ENCODE measurements at places on chromosomes 5 and 9.

GRCh38 chr5:76050134-76050533 lies 33.0 kb upstream of the SV2C start:
- DNase-seq, result no peak

DNA sequence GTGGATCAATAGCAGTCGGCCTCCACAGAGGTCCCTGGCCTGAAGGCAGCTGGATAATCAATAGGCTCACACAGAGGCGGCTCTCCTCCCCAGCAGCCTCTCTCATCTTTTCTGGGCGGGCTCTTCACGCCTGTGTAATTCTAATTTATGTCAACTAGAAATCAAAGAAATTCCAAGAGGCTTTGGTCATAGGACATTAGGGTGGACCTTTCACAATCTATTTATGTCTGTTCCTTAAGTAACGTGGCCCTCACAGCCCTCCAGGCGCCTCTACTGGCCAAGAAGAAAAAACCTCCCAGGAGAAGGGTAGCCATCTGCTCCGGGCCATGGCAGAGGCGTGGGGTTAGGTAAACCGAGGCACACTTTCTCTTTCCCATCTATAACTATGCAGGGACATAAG lies 205.1 kb upstream of the EFNA5 start:
- no peak for DNase-seq

- no peak for DNase-seq
Observed at GRCh38 chr5:38716516-38716915, 129.3 kb upstream of the OSMR start.

- DNase-seq, result no peak
Observed at GRCh38 chr5:67317603-67318002, 121.0 kb upstream of the CD180 start.

DNA sequence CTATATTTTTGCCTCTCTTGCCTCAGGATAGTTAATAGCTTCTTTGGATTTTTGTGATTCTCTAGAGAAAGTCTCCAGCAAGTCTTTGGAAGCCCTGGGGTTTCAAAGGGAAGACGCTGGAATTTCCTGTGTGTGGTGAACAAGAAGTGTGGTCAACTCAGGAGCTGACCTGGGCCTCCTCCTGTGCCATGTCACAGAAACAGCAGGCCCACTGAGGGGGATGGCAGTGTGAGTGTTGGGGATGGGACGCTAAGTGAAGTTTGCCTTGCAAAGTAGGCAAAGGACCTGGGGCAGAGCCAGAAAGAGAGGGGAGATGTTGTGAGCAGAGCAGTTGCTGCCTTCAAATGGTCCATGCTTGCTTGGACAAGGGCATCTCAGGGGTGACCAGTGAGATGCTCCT lies 226.3 kb downstream of the DMRT2 start:
- no peak for DNase-seq

- DNase-seq, result no peak
Observed at GRCh38 chr5:98768960-98769209, 4.6 kb upstream of the RGMB start.

- DNase-seq, result no peak
Observed at GRCh38 chr5:107402434-107403227, 268.1 kb downstream of the EFNA5 start.

GRCh38 chr5:179263391-179264052 lies 81.7 kb downstream of the ADAMTS2 start:
- no peak for DNase-seq

- no peak for DNase-seq
Observed at GRCh38 chr9:69970001-69970533, 73.6 kb upstream of the MAMDC2 start.

DNA sequence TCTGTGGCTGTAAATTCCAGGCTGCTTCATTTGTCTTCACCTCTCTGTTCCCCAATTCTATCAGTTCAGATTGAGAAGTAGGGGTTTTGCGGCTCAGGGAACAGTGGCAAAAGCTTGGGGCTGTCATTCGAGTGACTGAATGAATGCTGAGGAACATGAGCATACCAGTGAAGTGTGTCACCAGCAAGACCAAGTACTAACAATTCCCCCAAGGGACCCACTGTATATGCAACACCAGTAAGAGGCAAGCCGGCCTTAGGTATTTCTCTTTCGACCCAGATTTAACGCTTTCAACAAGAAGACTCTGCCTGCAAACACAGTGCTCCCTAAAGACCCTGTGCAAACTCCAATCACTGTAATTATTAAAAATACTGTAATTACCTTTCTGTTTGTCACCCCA lies 25.8 kb downstream of the KLHL3 start:
- no peak for DNase-seq

DNA sequence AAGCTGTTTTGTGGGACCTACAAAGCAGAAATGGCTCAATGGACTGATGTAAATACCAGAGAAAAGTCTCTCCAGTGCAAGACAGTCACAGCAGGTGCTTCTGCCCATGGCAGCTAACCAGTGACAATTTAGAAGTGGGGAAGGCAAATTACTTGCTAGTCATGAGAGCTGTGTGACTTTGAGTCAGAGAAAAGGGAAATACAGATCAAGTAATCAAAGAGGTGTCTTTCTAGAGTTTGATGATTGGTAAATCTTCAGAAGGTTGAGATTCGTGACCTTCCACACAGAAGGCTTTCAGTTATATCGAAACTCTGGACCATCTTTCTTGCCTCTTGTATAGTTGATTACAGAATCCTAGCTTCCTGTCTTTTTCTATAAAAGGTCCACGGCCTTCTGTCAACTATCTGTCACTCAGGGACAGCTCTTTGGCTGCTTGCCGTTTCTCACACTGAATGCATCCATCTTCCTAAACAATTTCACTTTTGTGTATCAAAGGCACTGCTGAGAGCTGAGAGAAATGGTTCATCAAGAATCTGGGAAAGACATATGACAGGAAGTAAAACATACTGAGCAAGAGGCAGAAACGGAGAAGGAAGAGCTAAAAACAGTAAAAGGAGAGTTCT lies 993.9 kb upstream of the ACO1 start:
- no peak for DNase-seq

- DNase-seq, result no peak
Observed at GRCh38 chr5:109053995-109054417, 306.3 kb downstream of the FER start.

DNA sequence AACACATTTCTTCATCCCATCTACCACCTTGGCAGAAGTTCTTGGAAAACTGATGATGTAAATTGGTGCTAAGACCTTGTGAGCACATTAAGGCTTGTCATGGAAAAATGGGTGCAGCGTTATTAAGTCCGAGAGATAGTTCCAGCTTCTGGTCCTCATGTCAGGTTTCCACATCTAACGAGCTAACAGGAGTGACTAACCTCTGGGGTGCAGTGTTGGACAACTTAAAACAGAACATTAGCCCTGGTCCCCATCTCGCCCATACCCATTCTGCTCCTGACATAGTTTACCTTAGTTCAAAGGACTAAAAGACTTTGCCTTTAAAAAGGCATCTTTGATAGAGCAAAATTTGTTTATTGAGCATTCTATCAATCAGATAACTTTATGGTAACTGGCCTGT lies 128.0 kb downstream of the SLC1A3 start:
- DNase-seq, result no peak

- no peak for DNase-seq
Observed at GRCh38 chr5:149414405-149415065, 35.4 kb upstream of the IL17B start.

GRCh38 chr5:154575546-154576428 lies 97.8 kb upstream of the HAND1 start:
- DNase-seq, result no peak

DNA sequence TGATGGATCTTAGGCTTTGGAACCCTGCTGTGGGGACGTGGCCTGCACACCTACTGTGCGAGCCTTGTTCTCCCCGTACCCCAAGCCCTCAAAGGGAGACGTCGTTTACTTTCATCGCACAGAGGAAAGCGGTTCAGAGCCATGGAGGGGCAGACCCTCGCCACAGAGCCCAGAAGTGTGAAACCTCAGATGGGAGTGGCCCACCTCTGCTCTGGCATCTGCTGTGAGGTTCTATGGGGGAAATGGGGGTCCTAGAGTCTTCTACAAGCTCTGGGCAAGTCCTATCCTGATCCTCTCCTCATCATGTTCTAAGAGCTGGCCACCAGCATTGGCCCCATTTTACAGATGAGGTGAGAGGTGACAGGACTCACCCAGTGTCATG lies 3.7 kb upstream of the RNF44 start:
- DNase-seq, result no peak

GRCh38 chr5:81006947-81007636 lies 46.9 kb downstream of the RASGRF2 start:
- peak; percentile 61 for DNase-seq

All from activated CD4-positive, alpha-beta T cell treated with anti-CD3 and anti-CD28 coated beads for 48 hours (primary cell).